Hematopoietic multipotent progenitor cell treated with erythropoietin and hydrocortisone succinate and interleukin-3 and kit ligand, for 6 days (in vitro differentiated cells): ENCODE measurements at places on chromosomes 6 and 20.

- no peak for DNase-seq
These were observed 193.9 kb downstream of the MMUT start for GRCh38 chr6:49269190-49269589.

DNA sequence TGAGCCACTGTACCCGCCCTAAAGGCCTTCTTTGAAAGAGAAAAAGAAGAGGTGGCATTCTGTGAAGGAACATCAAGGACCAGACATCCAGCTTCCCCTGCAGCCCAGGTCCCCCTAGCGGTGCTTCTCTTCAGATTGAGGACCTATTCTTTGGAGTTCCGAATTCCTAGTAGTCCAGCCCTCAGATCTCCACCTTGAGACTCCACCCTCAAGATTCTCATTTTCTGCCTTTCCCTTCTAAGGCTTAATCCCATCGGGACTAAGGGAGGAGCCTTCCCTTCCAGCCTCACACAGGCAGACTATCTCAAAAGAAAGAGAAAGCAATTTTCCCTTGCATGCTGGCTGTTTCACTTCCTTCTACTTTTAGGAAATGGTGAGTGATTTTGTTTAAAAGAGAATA lies 32.5 kb downstream of the MUC22 start:
- DNase-seq = peak; percentile 62

DNA sequence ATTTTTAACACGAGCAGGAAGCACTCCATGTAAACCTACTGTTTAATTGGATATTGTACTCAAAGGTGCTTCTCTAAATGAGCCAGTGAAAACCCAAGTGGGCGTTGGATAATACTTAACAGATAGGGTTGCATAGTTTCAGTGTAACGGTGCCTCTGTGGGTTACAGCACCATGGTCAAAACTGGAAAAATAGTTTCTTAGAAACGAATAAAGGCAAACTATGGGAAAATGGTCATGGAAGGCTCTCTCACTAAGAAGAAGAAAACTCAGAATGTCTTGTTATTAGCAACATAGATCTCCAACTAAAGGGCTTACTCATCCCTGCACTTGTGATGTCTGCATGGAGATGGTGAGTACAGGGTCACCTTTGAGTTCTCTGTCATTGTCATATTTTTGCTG lies 59.1 kb upstream of the NEDD9 start:
- no peak for DNase-seq

DNA sequence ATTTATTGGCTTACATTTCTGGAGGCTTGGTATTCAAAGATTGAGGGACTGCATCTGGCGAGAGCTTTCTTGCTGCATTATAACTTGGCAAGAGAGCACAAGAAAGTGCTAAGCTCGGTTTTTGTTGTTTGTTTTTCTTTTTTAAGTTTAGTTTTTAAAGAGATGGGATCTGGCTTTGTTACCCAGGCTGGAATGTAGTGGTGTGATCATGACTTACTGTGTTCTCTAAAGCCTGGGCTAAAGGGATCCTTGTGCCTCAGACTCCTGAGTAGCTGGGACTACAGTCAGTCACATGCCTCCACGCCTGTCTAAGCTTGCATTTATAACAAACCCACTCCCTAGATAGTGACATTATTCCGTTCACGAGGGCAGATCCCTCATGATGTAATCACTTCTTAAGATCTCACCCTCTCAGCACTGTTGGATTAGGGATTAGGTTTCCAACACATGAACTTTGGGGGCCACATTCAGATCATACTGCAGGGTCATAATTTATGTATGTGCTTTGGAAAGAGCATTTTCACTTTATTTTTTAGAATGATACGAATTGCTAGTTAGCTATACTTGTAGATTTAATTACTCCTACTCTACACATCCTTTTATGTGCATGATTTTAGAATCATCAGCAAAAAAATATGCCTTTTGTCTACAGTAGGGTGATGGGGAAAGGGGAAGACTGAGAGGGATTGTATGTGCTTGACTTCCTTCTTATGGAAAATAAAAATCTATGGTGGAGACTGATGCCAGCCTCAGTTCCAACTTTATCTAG lies 167.8 kb downstream of the JARID2 start:
- no peak for DNase-seq

GRCh38 chr6:52059821-52060220 lies 27.6 kb downstream of the PKHD1 start:
- DNase-seq = no peak

GRCh38 chr6:157741948-157742556 lies 81.0 kb upstream of the SNX9 start:
- no peak for DNase-seq

GRCh38 chr20:971346-971745 lies 30.8 kb downstream of the RSPO4 start:
- DNase-seq = peak; percentile 48

- no peak for DNase-seq
These were observed 45.6 kb downstream of the NFATC2 start for GRCh38 chr20:51496964-51497363.

DNA sequence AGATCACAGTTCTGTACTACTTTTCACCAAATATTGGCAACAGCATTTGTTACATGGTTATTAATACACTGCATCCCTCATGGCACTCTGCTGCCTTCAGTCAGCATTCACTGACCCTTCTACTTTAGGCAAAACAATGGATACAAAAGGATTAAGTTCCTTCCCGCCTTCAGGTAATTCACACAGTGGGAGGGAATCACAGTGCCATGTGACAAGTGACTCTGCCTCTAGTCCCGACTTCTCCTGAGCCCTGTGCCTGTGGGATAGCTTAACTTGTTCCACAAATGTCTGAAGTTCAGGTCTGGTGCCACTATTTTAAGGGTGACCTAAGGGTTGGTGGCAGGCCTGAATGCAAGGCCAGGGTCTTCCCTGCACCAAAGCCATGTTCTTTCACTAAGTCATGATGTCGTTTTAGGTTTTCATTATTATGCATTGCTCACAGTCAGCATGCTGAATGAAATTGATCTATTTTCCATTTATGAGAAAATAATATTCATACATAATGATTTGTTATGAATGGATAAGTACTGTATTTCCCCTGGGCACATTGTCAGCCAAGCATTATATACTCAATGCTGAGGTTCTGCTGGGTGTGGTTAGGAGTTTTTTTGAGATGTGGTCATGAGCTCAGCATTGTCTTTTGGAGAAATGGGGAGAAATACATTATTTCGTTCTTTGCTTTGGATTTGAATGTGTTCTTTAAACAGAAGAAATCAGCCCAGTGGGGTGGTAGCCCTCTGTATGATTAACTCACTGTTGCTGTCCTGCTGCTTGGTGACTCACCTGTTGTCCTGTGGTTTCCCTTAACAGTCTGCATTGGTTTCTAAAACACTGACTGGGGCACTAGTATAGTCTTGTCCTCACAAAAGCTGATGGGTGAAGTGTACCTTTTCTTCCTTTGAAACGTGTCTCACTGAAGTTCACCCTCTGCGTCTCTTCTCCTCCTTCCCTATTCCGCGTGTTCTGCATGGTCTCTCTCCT lies 66.4 kb downstream of the AFDN start:
- DNase-seq = no peak

DNA sequence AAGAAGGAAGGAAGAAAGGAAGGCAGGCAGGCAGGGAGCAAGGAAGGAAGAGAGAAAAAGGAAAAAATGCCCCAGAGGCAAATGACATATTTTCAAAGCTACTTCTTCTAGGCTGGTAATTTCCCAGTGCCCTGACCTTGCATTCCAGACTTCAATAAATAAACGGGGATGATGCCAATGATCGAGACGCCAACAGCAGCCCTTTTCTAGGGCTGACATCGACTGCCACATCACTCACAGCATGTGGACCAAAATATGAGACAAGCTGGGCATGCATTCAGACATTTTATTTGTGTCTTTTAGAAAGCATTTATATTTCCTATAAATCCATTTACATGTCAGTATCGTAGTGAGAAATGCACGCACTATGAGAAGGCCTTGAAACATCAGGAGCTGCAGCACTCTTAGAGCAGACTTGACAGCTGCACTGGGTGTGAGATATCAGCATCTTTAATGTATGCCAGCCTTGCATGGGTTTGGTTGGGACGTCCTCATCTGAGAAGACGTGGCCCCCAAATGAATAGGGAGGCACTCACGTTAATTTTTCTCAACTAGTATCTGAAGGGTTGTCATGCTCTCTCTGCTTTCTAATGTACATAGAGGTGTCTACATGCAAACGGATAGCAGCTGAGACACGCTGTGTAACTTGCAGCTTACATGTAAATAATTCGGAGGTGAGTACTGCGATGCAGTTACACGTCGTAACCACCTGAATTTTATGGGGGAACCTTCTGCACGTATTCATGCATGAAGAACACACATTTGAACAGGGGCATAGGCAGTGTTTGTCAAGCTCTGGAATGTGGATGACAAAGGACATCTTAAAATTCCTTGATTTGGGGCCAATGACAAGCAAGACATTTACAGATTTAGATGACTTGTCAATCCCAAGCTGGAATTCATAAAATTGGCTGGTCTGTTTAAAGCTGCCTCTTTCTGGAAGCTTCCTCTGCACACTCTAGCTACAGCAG lies 149.1 kb upstream of the AGPAT4 start:
- no peak for DNase-seq

DNA sequence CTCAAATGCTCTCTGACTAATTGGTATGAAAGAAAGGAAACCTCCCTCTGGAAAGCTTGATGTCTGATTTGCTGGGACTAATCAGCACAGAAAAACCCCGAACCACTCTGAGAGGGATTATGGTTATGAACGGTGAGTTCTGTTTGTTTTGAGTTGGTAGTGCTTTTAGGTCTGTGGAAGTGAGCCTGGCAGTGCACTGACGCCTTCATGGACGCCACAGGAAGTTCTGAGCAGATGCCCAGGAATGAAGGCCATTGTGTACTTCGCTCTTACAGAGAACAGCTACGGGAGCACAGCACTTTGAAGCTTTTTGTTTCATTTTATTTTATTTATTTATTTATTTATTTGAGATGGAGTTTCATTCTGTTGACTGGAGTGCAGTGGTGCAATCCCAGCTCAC lies 754.1 kb downstream of the QKI start:
- DNase-seq = no peak

DNA sequence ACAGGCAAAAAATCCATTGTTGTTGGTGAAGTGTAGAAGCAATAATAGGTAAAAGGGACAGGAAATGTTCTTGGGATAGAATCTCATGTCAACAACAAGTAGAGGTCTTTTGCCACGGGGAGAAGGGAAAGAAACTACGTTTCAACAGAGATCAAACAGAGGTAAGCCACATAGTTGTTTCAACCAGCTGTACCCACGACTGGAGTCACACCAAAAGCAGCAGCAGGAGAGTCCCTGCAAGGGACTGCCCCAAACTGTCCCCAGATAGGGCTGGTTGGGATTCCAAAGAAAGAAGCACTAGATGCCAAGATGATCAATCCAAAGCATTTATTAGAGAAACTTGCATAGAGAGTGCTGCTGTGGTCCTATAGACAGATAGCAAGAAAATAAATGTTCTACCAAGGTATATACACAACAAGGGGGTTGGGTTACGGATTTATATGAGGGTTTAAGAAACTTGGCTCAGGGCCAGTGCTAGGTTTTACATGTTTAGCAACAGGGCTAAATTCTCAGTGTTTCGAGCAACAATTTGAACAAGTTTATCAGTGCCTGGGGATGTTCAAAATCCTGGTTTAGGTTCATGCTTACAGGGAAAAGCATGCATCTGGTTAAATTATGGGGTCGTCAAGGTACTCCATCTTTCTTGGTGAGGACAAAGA lies 466.5 kb downstream of the MMUT start:
- DNase-seq = no peak

- no peak for DNase-seq
These were observed 147.4 kb downstream of the HDGFL1 start for GRCh38 chr6:22716721-22717120.

DNA sequence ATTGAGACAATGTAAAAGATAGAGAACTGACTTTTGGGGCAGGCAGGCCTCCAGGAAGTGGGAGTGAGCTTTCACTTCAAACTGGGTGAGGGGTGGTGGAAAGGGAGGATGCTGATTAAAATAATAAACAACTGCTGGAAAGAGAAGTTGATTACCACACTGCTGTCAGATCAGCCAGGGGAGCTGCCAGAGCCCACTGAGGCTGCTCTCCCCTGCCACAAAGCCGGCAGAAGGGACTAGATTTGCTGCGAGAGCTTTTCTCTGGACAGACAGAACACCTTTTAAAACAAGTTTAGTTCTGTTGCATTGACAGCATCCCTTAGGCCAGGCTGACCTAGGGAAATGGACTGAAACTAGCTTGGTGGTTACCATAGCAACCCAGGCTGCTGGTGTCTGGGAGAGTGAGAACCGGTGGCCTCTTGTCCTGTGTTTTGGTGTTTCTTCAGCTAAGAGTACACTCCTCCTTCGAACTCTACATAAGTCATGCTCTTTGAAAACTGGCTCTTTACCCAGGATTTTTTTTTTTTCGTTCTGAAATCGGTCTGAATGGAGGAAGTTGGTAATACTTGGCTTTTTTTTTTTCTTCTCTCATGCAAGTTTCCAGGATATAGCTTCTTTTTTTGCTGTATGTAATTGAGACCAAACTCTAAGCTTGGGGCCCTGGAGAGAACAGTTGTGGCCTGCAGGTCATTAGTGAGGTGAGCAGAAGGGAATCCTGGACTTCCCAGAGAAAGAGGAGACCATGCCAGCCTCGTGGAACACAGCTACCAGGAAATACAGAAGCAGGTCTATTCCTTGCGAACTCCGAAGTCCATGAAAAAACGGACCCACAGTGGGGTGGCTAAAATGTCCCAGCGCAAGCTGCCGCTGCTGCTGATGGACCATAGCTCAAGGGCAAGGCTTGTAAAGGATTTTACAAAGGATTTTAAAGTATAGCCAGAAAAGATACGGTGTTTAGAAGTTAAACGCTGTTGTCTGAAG lies 374.4 kb downstream of the UTRN start:
- DNase-seq = peak; percentile 46

DNA sequence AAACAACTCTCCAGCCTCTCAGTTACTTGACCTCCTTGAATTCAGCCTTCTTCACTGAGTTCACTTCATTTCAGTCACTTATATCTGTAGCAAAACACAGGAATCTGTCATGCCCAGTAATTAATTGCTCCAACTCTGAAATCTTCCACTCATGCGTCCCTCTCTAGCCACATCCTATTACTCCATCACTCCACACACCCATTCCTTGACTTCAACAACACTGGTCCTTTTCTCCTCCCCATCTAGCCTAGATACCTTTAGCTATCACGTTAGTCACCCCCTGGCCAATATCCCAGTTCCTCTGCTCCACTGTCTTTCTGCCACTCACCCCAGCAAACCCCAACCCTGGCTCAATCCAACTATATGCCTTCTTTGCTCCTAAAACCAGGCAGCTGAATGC lies 7.7 kb downstream of the ZHX3 start:
- peak; percentile 8 for DNase-seq

DNA sequence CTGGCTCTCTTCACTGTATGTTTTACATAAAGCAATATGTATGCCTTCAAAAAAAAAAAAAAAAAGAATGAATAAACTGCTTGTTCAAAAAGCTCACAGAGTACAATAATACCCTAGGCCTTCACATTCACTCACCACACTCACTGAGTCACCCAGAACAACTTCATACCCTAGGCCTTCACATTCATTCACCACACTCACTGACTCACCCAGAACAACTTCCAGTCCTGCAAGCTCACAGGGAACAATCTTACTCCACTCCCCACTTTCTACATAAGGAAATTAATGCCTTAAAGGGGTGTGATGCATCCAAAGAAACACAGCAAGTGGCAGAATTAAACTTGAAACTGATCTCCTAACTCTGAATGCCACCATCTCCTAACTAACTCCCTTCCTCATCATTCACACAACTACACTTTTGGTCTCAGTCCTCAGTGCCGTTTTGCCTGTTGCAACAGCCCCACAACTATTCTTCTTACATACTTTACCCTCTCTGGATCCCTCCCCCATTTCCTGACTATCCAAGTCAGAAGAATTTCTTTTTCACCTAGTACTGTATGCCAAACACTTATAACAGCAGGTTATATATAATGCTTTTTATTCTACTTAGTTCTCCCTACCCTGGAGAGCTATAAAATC lies 34.2 kb downstream of the NHSL1 start:
- DNase-seq = no peak

- no peak for DNase-seq
These were observed 30.8 kb downstream of the ZNF391 start for GRCh38 chr6:27419363-27419762.
